ENCODE measurements at places on chromosomes 2 and 18.

DNA sequence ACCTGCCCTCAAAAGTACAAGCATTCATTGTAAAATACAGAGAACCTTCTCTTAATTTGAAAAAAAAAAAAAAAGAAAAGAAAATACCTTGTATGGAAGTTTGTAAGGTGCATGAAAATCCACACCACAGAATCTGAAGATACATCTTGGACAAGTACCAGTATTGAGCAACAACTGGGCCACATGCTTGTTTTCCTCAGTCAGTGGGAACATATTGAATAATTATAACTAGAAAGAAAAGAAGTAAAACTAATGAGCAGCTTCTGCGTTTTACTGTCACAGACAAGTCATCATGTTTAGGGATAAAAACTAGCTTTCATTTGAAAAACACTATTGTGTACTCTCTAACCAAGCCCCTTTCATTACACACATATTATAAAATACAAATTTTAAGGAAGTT lies 5.8 kb upstream of the PEX13 start:
- DNase-seq: no peak

- no peak for DNase-seq
These were observed 45.8 kb upstream of the FLACC1 start for GRCh38 chr2:201402651-201403562.

- DNase-seq: no peak
These were observed 407.8 kb downstream of the CDH2 start for GRCh38 chr18:27769152-27769551.

DNA sequence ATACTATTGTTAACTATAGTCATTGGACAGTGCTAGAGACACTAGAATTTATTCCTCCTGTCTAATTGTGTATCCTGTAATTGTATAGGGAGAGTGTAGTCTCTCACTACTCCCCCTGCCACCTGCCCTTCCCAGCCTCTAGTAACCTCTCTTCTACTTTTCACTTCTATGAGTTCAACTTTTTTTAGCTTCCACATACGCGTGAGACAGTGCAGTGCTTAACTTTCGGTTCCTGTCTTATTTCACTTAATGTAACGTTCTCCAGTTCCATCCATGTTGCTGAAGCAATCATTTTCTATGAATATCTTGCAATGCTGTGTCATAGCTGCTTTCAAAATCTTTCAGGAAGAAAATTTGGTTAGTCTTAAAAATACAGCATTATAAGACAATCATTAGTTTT lies 22.8 kb upstream of the RUFY4 start:
- DNase-seq: no peak

Data from NCI-H187 (cell line).